ENCODE measurements at places on chromosomes 3 and 15.

DNA sequence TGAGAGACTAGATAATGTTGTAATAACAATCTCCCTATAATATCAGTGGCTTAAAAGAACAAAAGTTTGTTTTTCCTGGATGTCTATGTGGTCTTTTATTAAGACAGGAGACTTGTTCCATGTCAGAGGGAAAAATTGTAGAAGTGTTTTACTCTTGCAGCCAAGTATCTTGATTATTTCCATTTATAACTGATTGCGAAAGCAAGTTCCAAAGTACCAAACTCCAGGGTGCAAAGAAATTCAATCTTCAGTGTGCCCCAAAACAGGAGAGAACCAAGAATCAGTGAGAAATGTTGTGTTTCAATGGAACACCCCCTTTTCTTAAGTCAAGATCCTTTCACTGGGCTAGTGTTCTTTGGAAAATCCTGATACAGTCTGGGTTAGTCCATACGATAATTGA, 624.4 kb upstream of the BCHE start:
- no peak for DNase-seq

DNA sequence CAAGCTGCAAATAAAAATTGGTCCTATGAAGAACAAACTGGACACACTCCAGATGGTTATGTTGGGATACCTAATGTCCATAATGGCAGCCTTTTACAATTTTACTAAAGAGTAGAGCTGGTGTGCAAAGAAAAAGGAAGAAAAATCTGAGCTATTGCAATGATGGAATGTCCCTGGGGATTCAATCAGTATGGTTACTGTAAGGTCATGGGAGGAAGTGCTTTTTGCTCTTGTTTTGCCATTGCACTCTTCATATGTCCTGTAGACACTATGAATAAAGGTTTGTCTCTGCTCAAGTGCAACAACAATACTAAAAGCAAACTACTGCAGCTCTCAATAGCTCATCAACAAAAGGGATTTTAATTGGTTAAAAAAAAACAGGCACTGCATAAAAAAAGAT, 5.4 kb downstream of the PFN2 start:
- DNase-seq, result no peak

GRCh38 chr15:40439461-40439959, 1.2 kb upstream of the BAHD1 start:
- no peak for DNase-seq

GRCh38 chr3:15685927-15686326, 84.4 kb downstream of the BTD start:
- DNase-seq, result no peak

GRCh38 chr15:56042982-56043980, 49.9 kb upstream of the NEDD4 start:
- no peak for DNase-seq

DNA sequence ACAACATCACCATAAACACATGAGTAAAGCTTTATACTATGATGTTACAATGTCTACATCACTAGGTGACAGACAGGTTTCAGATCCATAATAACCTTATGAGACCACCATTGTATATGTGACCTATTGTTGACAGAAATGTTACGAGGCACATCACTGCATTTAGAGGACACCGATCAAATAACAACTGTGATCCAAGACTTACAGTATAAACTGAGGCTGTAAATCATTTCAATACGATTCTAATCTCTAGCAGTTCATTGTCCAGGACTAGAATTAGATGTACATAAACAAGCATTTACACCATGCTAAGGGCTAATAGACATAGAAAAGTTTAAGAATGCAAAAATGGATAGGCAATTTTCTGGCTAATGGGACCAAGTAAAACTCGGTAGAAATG, 491.9 kb upstream of the ROBO1 start:
- no peak for DNase-seq

Measured in heart left ventricle (tissue), 16 donors.